ENCODE measurements at places on chromosomes 2 and 18.

DNA sequence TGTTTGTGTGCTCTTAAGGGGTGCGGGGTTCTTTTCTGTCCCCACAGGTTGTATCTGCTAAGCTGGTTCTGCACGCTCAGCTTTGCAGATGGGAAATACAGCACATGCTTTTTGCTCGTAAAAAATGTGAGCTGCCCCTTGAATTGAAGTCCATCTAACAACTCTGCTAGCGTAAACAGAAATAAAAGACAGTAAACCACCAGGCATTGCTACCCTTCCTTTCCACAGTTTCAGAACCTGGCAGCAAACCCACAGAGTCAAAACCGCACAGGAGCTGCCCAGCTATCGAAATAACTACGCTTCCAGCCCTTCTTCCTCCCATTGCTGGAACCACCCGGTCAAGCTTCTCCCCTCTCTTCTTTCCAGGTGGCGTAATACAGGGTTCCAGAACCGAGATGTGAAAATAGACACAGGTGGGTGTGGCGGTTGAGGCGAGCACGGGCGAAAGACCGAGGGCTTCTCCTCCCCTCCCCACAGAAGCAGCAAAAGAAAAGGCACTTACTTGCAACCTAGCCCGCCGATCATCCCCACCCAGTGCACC lies 479 bp downstream of the SCN9A start:
- DNase-seq: peak; percentile 60

- no peak for DNase-seq
These were observed 43.8 kb downstream of the STAT1 start for GRCh38 chr2:190970160-190970559.

GRCh38 chr2:41892476-41892875 lies 155.3 kb upstream of the PKDCC start:
- no peak for DNase-seq

GRCh38 chr2:94997981-94998930 lies 27.3 kb upstream of the MAL start:
- DNase-seq: peak; percentile 46

DNA sequence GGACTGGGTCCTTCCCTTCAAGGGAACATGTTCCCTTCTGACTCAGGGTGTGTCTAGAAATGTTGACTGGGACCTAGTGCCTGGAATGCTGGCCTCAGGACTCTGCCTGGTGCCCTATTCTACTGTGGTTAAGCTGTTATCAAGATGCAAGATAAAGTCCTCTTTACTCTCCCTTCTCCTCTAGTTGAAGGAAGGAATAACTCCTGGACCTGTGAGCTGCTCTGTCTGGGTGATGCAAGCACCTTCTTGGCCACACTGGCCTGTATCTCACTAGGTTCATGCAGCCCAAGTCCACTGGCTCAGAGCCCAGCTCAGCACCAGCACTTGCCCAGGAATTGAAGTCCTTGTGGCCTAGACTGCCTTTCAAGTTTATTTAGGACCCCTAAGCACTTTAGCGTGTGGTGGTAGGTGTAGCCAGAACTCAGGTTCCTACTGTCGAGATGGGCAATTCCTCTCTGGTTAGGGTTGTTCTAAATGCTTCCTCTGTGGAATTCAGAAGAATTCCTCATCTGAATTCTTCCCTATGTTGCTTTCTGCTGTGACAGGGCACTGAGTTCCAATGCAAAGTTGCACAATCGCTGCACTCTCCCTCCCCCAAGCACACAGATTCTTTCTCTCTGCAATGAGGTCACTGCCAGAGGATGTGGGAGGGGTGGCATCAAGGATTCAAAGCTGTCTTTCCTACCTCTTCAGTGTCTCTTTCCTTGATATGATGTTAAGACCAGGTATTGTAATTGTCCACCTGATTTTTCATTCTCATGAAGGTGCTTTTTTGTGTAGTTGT lies 54.7 kb downstream of the VWC2L start:
- no peak for DNase-seq

DNA sequence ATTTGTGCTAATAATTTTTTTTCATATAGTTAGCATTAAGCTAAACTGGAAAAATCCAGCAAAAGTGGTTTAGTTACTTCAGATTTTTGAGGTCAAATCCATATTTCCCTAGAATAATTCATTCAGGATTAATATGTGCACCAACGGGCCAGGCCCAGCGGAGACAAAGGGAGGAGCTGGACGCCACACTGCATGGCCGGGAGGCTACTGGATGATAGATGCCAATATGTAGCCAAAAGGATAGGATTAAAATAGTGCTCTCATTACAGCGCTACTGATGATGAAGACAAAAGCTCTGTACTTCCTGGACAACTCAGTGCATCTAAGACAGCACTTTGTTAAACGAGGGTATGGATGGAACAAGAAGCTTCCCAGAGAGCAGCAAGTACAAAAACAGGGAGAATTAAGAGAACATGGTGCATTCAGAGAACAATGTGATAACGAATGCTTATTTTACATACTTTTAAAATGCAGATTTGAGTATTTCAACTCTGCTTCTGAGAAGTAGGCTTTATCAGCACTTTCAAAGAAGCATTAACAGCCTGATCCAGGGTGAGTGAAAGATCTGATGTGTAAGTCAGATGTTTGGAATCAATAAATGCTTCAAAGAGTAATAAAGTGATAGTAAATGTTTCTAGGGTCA lies 39.8 kb downstream of the PPP4R1 start:
- DNase-seq: no peak

- DNase-seq: no peak
These were observed 33.2 kb upstream of the GRHL1 start for GRCh38 chr2:9918275-9918674.
